ENCODE measurements at places on chromosomes 12 and 14.
A peak's percentile ranks its signal among the peaks of the same experiment; 100 is the strongest.

- DNase-seq: no peak
These were observed 2.2 kb upstream of the PTHLH start for GRCh38 chr12:27974735-27975221.

- DNase-seq: no peak
These were observed 13.2 kb upstream of the NPAS3 start for GRCh38 chr14:32925439-32925838.

DNA sequence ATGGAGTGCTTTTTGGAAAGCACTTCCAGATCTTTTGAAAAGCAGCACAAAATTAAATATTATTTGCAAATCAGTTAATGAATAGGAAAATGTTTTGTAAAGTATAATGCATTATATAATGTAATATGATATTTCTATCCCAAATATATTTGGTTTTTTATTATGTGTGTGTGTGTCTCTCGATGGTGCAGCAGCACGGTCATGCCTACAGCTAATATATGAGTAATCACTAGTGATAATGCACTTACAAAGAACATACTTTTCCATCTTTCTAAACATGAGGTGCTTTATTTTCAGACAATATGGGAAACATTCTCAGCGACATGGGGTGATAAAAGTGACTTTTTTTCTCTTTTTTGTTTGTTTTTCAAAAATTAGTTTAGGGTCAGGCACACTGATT is 1.3 kb upstream of the EEA1 start:
- DNase-seq: no peak

DNA sequence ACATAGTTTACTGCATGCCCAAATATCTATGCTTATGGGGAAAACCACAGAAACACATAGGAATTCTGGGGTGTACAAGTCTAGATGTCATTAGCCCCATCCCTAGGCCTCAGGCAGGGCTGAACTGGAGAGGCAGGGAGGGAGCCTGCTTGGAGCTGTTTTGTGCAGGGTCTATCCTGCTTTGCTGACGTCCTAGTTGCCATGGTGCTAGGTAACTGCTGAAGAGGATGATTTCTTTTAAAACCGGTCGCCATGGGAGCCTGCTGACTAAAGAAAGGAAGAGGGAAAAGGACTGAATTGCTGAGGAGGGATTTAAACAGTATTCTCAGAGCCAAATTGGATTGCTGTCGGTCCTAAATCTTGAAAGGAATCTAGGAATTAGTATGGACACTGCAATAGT is 10.7 kb downstream of the GPR19 start:
- DNase-seq: no peak

DNA sequence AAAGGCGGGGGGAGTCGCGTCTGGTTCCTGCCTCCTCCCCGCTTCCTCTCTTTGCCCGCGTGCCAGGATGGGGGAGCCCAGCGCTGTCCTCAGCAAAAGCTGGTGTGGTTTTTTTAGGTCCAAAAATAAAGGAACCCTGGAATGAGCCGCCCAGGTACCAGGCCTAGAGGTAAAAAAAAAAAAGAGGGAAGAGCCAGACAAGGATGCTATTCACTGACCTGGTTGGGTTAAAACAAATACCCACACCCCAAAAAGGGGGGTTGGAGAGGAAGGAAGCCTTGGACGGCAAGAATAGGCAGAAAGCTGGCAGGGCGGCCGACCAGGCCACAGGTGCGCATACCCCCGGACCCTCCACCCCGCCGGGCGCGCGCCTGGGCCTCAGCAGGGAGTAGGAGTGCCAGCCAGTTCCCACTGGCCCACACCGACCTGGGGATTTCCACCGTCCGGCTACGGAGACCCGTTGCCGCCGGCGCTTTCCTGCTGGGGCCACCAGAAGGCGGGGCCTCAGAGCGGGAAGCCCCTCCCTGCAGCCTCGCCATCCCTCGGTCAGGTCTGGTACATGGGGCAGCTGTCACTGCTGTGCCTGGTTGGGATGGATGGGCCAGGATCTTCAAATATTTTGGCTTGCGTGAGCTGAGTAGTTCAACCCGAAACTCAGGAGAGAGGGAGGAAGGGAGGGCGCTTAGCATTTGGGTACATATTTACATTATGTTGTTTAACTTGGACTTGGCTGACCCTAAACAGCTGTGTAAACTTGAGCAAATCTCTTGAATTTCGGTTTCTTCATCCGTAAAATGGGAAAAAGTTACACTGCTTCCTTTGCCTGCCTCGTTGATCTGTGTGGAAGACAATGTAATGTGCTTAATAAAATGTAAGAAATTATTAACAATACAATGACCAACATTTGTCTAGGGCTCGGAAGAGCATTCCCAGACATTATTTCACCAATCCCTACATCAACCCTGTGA is 5.4 kb upstream of the IRF2BPL start:
- DNase-seq: peak; percentile 51

DNA sequence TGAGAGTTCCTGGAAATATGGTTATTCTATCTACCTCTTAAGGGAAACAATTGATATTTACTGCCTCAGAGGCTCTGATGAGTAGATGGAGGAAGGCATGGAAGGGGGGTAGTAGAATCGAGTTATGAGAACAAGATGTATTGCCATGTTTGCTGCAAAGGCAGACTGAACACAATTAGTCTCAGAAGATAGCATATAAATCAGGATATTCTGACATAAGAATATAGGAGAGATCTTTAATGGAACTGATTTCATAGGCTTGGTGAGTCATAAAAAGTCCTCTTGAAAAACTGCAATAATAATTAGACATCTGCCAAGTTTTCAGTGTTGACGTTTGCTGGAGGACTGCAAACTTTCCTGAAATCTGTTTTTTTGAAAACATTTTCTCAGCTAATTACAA is 636.1 kb downstream of the TMTC2 start:
- no peak for DNase-seq

GRCh38 chr12:101945369-101946232 is 68.2 kb downstream of the DRAM1 start:
- DNase-seq: no peak

DNA sequence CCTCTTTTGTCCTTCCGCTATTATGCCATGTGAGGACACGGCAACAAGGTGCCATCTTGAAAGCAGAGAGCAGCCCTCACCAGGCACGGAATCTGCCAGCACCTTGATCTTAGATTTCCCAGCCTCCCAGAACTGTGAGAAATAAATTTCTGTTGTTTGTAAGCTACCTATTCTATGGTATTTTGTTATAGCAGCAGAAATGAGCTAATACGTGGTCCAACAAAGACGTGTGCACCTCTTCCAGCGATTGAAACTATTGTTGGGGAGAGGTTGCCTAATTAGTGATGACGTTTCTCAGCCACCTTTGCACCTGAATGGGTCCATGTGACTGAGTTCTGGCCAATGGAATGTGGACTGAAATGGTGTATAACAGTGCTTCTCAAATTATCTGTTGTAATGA is 2.3 kb upstream of the SNAPC1 start:
- no peak for DNase-seq

DNA sequence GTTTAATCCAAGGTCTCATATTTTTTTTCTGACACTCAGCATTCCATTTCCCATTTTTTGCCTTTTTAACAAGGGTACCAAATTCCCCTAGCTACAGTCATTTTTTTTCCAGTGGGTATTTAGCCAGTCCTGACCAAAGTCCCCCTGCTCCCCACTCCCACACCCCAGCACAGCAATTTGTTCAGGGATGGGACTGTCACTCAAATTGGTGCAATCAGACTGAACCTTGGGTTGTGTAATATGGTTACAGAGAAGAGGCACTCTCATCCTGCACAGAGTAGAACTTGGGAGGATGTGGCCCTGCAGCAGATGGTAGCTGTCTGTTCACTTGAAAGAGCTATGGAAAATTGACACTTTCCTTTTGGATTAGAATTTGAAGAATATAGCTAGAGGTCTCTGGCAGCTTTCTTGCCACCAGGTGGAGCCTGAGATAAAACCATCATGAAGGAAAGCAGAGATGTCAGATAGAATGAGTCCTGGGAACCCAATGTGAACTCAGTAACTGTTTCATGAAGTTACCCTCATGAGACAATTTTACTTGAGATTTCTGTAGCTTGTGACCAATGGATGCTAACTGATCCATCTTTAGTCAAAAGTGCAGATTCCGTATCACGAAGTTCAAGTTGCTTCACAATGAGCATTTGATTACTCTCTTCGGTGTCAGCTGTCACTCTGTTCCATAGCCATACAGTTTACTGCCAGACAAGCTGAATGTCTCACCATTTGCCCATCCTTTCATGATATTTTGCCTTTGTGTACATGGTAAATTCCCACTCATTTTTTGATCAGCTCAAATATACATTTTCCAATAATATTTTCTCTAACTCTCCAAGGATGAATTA is 394.0 kb upstream of the SYT1 start:
- DNase-seq: no peak

- no peak for DNase-seq
These were observed 13.0 kb downstream of the MTA1 start for GRCh38 chr14:105432657-105433056.

GRCh38 chr14:34620839-34621238 is 9.1 kb downstream of the SNX6 start:
- DNase-seq: no peak

DNA sequence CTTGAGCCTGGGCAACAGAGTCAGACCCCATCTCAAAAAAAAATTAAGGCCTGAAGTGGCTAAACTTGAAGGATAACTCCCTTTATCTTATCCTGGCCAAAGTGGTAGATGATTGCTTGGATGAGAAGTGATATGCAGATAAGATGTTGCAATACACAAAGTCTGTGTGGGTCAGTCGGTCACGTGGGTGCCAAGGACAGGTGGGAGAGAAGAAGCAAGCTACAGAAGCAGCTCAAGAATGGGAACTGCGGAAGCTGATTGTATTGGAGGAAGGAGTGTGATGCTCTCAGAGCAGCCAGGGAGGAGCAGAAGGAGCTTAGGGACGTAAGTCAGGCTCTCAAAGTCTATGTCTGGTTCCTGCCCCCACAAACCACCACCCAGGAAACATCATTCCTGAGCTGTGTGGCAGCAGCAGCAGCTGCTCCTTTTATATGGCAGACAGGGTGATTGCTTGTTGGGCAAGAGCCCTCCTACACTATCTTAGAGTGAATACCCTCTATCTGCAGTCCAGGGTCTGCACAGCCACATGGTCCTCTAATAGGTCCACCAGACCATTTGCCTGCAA is 54.5 kb downstream of the ATP2A2 start:
- DNase-seq: no peak

GRCh38 chr14:59060841-59061240 is 127.6 kb upstream of the DAAM1 start:
- no peak for DNase-seq

GRCh38 chr14:81406863-81407262 is 6.7 kb upstream of the STON2 start:
- no peak for DNase-seq

GRCh38 chr14:51595881-51596455 is 55.7 kb upstream of the FRMD6 start:
- no peak for DNase-seq

DNA sequence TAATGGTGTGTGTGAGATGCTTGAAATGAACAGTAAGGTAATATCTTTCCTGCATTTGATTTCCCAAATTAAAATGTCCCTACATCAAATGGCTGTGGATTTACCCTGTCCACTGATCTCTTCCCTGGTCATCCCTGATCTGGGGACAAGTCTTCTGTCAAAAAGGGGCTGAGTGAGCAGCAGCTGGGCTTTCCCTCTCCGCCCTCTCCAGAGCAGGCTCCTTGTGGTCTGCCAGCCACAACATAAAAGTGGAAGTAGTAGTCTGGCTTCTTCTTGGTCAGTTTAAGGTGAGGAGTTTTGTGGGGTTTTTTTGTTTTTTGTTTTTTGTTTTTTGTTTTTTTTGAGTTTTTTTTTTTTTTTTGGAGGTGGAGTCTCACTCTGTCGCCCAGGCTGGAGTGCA is 25.2 kb upstream of the PLXNC1 start:
- DNase-seq: no peak

DNA sequence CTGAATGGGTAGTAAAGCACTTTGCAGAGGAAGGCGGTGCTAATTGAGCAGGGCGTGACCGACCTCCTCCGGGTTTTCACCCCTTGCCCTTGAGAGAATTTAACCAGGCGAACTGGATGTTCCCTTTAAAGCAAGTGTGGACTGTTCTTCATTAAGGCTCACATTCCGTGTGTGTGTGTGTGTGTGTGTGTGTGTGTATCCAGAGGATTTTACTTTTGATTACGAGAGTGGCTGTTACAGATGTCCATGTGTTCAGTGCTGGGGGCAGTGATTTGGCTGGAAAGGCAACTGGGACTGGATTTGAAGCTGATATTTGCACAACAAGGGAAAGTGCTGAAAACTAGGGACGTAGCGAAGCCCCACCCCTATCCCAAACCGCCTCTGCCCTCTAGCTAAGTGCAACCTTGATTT is 2.2 kb downstream of the TMEM132C start:
- no peak for DNase-seq

GRCh38 chr14:22313172-22313801 is 275.7 kb downstream of the DAD1 start:
- no peak for DNase-seq

DNA sequence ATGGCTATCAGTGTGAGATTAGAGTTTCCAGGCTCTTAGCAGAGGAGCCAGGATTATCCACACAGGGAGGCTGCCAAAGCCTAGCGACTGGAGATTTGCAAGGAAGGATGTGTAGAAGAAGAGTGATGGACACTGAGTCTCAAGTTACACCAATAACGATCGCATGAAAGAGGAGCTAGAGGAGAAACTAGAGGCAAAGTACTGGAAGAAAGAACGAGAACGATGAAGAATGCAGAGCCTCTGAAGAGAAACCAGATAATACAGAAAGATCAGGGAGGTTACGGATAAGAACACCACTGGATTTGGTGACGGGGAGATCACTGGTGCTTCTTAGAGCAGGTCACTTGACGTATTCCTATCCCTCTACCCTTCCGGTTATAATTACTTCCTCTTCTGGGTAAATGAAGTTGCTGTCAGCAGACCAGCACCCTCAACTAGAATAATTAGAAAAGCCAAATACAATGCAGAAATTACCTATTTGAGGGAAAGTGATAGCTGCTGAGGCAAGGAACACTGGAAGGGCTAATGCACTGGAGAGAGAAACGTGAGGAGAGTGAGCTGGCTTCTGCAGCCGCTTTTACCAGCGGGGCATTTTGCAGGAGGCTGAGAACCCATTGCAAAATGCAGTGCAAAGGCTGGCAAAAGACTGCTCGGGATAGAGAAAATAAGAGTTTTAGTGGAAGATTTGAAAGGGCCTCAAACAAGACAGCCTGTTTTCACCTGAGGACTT is 93.1 kb upstream of the HIF1A start:
- no peak for DNase-seq

GRCh38 chr14:35855876-35856481 is 29.8 kb downstream of the BRMS1L start:
- DNase-seq: no peak

DNA sequence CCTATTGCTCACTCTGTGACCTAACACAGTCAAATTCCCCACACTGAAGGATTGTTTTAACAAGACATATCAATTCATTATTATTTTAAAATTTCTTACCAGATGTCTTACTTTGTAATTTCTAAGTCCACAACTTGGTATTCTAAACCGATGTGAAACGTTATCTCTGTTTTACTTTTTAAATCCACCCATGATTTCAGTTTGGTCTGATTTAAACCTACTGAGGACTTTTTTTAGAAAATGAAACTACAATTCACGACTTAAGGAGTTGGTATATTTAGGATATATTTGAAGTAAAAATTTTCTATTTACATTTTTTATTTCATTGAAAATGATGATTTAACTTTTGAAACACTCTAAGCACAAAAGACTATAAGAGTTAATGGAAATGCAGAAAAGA is 35.1 kb upstream of the GRIP1 start:
- DNase-seq: no peak

- DNase-seq: no peak
These were observed 42.3 kb upstream of the CSRP2 start for GRCh38 chr12:76921100-76921471.
